Fibroblast of skin of back (primary cell): ENCODE measurements at places on chromosomes 5 and 9.

- DNase-seq: no peak
Observed at GRCh38 chr5:40554813-40555212, 124.9 kb upstream of the PTGER4 start.

DNA sequence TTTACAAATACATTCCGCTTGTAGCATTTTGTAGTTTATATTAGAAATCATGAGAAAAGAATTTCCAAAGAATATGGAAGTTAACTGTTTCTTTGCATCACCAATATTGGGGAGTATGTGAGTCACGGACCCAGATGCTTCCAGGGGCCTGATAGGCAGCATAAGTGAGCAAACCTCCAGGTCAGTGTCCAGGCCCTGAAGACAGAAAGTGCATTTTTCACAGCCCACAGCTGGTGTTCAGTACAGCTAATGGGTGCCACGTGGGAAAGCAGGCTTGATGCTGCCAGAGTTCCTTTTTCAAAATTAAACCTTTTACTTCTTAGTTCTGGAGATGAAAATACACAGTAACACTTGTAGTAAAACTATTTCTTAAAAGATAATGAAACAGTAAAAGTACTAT lies 454.4 kb upstream of the ACTBL2 start:
- DNase-seq: peak; percentile 6

- peak; percentile 83 for DNase-seq
Observed at GRCh38 chr9:89038382-89039103, 47.3 kb downstream of the S1PR3 start.

GRCh38 chr9:27365707-27366376 lies 68.9 kb upstream of the EQTN start:
- DNase-seq: peak; percentile 41

DNA sequence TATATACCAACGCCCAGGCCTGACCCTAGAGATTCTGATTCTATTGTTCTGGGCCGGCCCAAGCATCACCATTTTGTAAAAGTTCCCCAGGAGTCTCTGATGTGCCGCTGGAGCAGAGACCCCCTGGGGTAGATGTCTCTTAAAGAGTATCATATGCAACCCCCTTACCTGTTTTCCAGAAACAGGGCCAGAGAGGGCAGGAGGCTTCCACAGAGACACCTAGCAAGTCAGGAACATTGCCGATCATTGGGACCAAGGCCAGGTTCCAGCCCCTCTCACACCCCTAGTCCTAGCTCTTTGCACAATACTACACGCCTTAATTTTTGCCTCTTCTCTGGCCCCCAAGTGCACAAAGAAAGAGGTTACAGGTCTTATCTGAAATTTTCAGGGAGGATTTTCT lies 63.8 kb downstream of the TMOD1 start:
- DNase-seq: no peak

DNA sequence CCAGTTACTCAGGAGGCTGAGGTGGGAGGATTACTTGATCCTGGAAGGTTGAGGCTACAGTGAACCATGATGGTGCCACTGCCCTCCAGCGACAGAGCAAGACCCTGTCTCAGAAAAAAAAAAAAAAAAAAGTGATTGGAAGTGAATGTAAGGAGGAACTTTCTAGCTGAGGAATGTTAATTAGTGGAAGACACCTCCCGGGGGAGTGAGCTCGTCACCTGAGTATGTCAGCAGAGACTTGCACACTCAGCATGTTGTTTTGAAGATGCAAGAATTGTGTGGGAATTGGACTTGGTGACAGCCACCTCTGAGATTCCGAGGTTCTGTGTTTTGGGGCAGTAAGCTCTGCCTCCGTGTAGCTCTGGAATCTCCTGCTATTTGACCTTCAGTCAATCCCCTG lies 3.6 kb downstream of the SYNPO start:
- peak; percentile 34 for DNase-seq

DNA sequence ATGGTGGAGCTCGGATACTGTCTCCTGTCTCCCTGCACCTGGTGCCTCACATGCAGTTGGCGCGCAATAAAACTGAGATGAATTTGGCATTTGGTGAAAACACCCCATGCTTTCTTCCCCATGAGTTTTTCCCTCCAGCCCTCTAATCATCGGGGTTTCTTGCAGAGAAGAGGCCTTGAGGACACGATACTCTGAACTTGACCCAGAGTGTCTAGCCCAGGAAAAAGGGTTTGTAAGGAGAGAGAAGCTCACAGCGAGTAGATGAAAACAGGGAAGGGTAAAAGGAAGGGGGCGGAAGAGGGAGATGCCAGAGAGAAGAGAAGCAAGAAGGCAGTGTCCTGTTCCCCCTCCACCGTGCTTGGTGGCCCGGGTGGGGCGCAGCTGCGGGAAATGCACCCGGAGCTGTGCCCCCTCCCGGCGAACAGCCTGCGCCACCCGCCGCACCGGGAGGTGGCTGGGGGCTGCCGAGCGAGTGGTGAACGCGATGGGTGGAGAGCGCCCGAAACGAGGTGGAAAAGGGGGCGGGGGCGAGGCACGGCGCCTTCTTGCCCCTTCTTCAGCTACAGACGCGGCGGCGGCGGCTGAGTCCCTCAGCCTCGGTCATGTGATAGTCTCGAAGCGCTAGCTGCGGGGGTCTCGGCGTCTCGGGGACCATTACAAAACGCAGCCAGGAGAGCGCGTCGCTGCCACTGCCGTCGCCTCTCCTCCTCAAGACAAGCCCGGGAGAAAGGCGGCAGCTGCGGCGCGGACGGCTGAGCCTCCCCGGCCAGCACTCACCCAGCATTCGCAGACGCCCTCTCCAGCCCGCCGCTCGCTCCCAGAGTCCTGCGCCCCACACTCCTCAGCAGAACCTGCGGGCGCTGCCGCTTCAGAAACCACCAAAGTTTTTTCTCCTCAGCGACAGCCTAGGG lies 1.1 kb upstream of the FOXB2 start:
- no peak for DNase-seq

DNA sequence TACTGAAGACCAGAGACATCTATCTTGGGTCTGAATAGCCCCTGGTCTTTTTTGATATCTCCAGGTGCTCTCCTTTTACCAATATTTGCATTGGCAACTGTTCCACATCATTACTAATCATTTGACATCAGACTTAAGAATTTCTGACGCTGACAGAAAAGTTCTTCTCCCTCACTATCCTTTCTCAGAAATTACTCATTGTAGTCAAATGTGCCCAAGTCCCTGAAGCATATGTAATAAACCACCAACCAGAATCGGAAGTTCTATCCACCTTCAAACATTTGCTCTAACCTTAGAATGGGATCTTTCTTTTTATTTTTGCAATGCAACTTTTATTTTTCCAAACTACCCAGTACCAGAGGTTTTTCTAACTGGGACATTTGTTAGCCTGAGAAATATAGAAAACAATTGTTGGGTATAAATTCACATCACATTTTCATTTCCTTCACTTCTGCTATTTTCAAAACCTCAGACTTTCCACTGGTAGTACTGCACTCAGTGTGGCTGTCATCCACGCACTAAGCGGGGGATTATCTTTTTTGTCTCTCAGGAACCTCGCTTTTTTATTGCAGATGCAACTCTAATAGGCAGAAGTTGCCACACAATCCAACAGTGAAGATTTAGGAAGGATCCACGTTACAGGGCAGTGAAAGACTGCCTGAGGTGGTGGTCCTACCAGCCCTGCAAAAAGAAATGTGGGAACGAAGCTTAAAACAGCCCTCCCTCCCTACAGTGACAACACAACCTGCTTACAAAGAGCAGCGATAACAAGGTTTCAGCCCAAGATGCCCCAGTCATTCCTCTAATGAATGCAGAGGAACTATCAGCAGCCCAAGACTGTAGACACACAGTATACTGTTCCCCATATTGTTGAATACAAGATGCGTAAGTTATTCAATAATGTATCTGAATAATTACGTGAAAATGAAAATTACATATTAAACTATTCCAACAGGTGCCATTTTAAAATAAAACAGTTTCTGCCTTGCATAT lies 201.2 kb downstream of the EBF1 start:
- DNase-seq: no peak

- DNase-seq: peak; percentile 47
Observed at GRCh38 chr5:61167382-61167781, 5.1 kb upstream of the SMIM15 start.

- no peak for DNase-seq
Observed at GRCh38 chr5:38455796-38456330, 100.6 kb downstream of the LIFR start.

DNA sequence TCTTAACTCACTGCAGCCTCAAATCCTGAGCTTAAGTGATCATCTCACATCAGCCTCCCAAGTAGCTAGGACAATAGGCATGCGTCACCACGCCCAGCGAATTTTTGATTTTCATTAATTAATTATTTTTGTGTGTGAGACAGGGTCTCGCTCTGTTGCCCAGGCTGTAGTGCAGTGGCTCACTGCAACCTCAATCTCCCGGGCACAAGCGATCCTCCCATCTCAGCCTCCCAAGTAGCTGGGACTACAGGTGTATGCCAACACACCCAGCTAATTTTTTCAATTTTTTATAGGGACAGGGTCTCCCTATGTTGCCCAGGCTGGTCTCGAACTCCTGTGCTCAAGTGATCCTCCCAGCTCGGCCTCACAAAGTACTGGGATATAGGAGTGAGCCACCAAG lies 41.4 kb downstream of the UBAP1 start:
- DNase-seq: no peak

- peak; percentile 69 for DNase-seq
Observed at GRCh38 chr5:83972236-83972635, 251.6 kb upstream of the HAPLN1 start.

GRCh38 chr9:4020038-4020754 lies 279.7 kb downstream of the GLIS3 start:
- no peak for DNase-seq

- peak; percentile 91 for DNase-seq
Observed at GRCh38 chr5:143153332-143154119, 250.0 kb downstream of the NR3C1 start.

- no peak for DNase-seq
Observed at GRCh38 chr5:107500347-107500746, 170.4 kb downstream of the EFNA5 start.
